Effector memory CD8-positive, alpha-beta T cell (primary cell): ENCODE measurements at places on chromosomes 13 and 19.

DNA sequence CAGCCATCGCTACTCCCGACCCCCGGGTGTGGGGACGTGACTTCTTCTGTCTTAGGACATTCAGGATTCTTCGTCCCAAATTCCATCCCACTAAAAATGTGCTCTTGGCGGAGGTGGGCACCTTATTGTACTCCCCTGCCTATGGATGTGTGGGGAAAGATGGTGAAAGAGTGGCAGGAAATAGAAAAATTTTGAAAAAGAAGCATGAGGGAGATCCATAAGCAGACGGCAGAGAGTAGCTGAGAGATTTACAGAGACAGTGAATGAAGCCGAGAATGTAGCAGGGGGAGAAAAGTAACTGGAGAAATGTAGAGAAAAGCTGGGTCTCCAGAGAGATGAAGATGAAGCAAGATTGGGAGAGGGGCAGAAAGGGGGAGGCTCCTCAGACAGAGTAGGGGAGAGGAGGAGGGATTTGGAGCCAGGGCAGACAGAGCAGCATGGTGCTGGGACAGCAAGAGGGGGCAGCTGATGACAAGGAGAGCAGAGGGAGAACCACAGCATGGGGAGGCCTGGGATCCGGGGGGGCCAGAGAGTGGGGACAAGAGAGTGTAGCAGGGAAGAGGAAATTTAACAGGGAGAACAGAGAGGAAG is 843 bp downstream of the ZNF610 start:
- DNase-seq: no peak

GRCh38 chr13:29883941-29884518 is 33.6 kb upstream of the UBL3 start:
- no peak for DNase-seq

DNA sequence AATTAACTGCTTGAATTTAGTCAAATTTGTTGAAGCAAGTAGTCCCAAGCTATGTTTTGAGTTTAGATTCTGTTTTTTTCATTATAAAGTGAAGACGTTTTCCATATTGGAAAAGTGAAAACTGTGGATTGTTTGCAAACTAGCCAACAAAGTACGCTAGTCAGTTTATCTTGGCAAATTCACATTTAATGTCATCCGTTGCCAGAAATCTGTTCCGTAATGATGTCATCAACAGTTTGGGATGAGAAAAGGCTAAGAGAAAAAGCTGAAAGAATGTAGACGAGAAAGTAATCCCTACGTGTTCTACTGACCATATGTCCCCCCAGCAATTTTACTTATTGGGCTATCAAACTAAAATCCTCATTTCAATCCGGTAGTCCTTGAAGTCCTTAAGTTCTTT is 419.6 kb downstream of the GPC6 start:
- no peak for DNase-seq

DNA sequence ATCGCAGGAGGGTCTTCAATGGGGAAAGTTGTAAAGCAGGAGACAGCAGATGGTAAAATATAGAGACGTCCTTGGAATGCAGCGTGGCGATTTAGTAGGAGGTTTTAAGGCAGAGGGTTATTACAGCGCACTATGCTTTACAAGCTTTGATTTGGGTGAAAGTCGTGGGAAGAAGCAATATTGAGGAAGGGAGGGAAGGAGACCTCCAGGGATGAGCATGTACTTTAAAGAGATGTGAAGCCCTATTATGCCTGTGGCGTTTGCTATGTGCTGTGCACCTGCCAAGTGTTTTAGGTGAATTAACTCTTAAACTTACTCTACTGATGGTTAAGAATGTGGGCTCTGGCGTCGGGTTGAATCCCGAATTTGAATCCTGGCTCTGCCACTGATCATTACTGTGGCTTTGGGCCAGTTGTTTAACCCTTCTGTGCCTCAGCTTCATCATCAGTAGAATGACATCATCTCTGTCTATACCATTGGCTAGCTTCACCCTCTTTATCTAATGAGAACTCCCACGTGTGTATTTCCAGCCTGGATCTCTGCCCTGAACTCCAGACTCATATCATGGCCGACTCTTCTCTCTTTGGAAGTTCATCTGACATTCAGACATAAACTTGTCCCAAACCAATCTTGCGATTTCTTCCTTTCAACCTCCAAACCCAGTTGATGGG is 583 bp downstream of the CCDC61 start:
- DNase-seq: no peak

- no peak for DNase-seq
Observed at GRCh38 chr13:105871768-105872167, 663.7 kb downstream of the EFNB2 start.

DNA sequence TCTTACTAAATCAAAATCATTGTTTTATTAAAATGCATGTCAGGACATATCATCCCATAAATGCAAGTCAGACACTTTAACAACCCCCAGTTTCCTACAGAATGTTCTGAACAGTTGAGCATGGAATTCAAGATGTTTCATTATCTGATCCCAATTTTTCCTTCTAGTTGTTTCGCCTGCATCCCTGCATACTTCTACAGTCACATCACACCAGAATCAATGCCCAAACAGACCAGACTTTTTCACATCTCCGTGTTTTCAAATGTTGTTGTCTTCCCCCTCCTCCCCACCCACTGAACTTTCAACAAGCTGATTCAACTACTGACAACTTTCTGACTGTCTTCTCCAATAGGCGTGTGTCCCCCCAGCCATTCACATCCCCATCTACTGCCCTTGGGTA is 48.6 kb downstream of the LHFPL6 start:
- no peak for DNase-seq

- no peak for DNase-seq
Observed at GRCh38 chr19:15498156-15498858, 10.0 kb upstream of the CYP4F22 start.

GRCh38 chr13:44732503-44733098 is 156.5 kb upstream of the TSC22D1 start:
- no peak for DNase-seq

DNA sequence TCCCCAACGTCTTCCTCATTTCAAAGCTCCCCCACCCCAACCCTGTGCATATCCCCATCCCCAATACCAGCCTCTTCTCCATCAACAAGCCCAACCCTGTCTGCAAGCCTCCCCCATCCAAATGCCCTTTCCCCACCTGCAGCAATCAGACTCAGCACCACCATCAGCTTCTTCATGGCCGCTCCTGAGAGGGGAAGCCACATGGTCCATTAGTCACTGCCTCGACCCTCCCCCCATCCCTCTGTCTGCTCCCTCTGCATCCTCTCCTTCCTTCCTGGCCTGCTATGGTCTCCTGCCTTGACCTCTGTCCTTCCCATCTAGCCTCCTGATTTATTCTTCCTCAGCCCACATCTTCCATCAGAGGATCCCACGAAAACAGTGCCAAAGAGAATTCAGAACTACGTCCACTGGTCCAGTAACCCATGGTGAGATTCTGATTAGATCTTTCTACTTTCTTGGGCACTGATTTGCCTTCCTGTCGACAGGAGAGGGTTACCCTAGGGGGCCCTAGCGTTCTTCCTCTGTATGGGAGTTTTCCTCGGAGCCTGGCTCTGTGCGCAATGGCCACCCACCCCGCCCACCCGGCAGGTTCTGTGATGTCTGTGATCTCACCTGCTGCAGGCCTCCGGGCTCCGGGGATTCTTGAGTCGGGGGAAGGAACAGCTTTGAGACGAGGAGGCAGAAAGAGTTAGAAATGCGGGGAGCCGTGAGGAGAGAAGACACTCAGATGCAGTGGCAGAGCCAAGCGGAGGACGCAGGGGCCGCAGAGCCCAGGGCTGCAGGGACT is 1.3 kb downstream of the KLK6 start:
- DNase-seq: no peak

GRCh38 chr13:102558029-102558428 is 38.8 kb upstream of the TPP2 start:
- no peak for DNase-seq

DNA sequence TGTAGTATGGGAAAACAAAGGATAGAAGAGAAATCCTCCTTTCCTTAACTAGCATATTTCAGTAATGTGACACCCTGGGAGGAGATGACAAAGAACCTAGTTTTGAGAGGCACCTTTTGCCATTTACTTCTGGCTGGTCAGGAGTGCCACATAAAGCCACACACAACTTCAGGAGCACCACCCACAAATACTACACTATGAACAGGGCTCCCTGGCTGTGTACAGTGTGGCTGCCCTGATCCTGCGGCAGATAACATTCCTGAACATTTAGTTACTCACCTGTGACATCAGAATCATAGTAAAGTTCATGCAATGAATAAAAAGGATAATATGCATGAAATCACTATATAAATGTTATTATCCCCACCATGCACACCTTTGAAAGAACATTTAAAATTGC is 17.4 kb upstream of the IRS2 start:
- no peak for DNase-seq

DNA sequence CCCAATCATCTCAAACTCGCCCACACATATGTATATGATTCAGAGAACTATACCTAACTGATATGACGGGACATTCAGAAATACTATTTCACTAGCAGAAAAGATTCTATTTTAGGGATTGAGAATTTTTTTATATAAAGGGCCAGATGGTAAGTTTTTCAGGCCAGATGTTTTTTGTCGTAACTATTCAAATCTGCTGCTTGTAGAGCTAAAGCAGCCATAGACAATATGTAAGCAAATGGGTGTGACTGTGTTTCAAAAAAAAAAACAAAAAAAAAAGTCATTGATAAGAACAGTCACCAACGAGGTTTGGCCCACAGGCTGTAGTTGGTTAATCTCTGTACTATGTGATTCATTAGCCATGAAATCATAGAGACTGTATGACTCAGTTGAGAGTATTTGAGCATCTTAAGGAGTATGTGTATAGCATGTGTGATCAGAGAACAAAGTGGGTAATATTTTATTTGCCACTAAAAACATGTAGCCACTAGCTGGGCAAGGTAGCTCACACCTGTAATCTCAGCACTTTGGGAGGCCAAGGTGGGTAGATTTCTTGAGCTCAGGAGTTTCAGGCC is 2724.7 kb downstream of the PCDH9 start:
- DNase-seq: no peak

DNA sequence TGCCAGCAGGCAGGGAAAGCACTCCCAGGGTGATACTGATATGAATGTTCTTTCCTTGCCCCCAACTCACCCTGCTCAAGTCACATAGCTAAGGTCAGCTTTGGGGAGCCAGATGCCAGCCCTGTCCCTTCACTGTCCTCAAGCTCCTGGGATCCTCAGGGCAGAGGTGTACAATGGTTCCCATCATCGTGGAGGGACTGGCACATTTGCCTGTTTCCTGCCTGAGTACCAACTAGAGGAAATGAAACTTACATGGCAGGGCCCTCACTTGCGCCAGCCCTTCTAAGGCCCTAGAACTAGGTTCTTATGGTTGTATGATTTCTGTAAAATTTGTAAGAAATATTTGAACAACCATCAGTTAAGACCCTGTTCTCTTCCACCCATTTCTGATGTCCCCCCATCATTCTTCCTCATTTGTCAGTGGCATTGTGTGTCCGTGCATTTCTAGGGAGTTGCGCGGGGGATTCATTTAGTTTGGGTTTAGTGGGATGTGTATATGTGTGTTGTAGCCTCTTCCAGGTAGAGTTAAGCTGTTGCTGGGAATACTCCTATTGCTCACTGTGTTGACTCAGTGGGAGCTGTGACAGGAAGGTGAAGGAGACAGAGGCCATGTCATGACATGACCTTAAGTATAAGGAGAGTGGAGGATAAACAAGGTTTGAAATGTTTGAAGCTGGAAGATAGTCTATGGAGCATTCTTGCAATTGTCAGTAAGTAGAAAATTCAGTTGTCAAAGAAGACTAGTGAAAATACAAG is 41.3 kb upstream of the RCBTB2 start:
- DNase-seq: no peak

DNA sequence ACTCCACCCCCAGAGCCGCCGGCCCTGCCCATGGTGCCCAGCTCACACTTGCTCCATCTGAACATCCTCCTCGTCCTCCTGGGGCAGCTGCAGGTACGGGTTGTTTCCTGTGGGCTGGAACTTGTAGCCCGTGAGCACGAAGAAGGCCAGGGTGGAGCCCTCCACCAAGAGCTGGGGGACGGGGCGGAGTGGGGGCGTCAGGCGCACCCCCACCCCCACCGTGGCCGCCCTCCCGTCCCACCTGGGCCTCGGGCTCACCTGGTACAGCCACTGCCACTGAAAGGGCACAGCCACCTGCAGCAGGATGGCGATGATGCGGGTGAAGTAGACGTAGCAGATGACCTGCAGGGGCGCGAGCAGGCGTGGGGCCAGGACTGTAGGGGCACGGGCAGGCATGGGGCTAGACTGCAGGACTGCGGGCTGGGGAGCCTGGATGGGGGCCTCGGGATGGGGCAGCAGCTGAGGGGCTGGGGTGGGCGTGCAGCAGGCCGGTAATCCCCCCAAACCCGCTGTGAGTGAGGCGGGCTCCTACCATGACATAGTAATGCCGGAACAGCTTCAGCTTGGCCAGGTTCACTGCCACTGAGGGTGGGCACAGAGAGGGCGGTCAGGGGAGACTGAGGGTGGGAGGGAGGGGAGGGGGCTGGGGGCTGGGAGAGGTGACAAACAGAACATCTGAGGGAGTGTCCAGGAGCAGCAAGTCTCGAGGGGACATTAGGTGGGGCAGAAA is 6.3 kb downstream of the GPR108 start:
- no peak for DNase-seq

DNA sequence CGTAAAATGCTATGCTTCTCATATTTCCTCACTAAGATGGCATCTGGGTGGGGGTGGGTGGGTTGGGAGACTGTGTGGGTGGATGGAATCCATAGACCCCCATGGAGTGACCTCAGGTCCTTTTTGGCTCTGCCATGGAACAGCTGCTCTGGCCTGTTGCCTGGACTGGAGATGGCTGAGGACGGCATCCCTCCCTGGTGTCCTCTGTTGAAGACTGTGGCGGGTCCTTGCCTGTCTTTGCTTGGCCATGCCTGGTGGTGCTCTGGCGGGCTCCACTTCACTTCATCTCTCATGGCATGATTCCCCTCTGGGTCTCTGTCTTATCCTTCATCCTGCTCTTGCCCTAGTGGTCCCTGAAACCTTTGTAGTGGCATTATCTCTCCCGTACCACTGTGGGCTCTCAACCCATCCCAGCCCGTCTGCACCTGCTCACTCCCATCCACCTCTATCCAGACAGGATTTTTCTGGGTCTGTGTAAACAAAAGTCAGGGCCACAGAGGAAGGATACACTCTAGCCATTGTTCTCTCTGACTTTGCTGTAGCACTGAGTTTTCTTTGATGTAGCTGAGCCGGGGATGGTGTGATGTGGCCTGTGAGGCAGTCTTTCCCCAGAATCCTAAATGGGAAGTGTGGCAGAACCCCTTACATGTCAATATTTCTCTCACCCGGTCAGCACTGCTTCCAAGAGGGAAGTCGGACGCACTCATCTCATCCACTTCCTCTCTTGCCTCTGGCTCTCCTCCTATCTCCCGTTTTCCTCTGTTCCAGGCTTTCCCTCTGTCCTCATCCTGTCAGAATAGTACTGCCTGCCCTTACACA is 36.1 kb downstream of the WDFY2 start:
- no peak for DNase-seq

DNA sequence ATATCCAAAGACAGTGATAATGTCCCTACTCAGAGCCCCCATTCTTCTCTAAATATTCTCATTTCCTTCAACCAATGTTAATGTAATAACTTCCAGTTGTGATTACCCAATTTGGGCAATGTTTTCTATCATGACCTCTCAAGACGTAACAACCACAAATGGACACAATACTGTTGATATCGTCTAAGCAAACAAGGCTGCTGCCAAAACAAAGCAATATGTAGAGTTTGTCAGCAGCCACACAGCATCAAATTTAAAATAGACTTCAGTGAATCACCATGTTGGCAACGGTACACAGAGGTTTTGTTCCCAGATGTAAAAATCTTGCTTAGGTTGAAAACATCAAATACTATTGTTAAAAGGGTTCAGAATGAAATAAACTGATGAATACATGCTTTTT is 205.1 kb downstream of the DACH1 start:
- no peak for DNase-seq
